ENCODE measurements at places on chromosomes 7 and 10.
A peak's percentile ranks its signal among the peaks of the same experiment; 100 is the strongest.

DNA sequence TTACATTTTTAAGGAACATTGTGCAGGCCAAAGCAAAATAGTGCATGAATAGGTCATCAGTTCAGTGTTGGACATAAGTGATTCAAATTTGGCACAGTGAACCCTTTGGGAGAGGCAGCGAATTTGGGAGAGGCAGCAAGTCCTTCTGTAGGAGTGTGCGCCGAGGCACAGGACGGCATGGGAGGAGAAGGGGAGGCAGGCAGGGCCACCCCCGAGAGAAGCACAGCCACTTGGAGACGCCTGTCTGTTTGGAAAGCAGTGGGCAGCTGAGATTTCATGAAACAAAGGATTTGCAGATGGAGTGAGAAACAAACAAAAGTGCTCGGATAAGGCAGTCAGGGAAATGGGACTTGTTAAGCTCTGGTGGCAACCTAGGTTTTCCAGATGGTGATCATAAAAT, 30.6 kb downstream of the VIPR2 start:
- DNase-seq, result no peak

- DNase-seq, result no peak
Measured at GRCh38 chr10:74910976-74911350, 84.6 kb downstream of the KAT6B start.

- peak; percentile 63 for DNase-seq
Measured at GRCh38 chr10:30413996-30414576, 19.9 kb upstream of the MAP3K8 start.

GRCh38 chr10:125631806-125632205, 51.2 kb downstream of the TEX36 start:
- DNase-seq, result no peak

DNA sequence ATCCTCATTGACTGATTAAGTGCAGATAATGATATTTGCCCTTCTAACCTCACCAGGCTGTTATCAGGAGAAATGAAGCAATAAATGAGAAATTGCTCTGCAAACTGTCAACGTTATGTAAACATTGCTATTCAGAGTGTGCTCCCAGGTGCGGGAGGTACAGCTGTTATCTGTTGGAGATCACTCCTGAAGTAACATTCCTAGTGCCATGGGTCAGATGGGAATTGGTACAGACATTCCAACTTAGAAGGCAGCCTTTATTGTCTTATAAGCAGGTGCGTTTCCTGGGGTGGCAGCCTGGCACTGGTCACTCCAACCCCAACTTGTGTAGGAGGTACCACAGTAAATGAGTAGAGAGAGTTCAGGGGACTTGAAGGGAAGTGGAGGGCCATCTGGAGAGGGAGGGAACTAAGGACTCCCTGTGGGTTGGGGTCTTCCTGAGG, 36.8 kb downstream of the HK1 start:
- no peak for DNase-seq

- DNase-seq, result peak; percentile 53
Measured at GRCh38 chr7:953547-954327, 743 bp downstream of the ADAP1 start.

DNA sequence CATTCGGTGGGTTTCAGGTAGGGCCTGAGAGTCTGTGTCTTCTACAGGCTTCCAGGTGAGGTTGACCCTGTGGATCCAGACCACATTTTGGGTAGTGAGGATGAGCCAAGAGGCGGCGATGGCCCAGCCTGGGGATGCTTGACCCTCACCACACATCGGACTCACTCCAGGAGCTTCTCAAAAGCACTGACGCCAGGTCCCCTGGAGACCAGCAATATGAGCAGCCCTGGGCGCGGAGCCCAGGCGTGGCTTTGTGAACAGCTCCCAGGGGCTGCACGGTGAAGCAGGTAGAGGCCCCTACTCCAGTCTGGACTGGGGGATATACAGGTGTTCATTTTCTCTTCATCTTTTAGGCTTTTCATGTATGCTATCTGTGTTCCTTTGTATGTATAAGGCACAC, 139.7 kb upstream of the PCBD1 start:
- DNase-seq, result no peak

GRCh38 chr7:25832929-25833328, 319.1 kb upstream of the NFE2L3 start:
- peak; percentile 77 for DNase-seq

- DNase-seq, result no peak
Measured at GRCh38 chr10:132609211-132609610, 71.6 kb downstream of the INPP5A start.

DNA sequence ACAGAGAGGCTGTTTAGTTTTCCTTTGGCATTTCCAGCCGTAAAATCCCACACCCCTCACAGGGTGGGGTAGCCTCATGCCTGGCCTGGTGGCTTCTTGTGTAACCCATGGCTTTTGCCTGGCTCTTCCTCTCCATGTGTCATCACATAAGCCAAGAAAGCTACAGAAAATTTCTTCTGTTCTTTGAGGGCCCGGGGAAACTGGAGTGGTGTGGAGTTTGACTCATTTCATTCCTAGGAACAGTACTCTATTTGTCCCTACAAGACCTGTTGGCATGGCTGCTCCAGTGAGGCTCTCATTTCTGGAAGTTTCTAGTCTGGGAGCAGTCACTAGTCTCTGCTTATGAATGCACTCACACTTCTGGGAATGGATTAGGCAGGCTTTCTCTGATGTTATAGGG, 523.9 kb downstream of the SUGCT start:
- no peak for DNase-seq

GRCh38 chr10:22824984-22825383, 102.9 kb upstream of the ARMC3 start:
- DNase-seq, result no peak

GRCh38 chr10:73018632-73019031, 64.0 kb upstream of the PLA2G12B start:
- no peak for DNase-seq

DNA sequence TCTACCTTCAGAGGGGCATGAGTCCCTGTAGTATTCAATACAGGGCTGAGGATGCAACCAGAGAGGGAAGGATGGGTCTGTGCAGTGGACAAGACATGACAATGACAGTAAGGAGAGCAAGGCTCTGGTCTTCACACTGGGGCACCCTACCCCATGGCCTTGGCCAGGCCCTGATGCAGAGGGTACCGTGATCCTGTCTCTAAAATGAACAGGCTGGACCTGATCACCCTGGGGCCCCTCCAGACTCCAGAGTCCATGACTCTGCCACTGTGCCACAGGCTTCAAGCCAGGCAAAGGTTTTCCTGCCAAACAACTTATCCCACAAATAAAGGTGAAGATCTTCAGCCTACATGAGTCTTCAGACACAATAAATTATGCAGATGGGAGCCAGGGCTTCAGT, 4.9 kb downstream of the MAT1A start:
- DNase-seq, result no peak

DNA sequence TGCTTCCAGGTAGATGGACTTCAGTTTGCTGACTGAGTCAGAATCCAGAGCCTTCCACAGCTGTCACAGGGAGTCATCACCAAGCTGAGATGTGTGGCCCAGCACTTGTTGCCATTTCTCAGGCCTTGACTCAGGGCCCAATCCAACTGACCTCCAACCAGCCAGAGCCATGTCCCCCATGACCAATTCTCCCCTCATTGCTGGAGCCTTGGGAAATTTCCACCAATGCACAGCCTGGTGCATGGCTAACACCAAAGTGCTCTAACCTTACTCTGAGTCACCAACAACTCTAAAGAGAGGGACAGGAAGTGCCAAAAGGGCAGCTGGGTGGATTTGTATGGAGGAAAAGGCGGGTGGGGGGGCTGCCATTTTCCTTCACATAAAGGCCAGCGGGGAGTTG, 13.4 kb upstream of the GLI3 start:
- DNase-seq, result no peak

DNA sequence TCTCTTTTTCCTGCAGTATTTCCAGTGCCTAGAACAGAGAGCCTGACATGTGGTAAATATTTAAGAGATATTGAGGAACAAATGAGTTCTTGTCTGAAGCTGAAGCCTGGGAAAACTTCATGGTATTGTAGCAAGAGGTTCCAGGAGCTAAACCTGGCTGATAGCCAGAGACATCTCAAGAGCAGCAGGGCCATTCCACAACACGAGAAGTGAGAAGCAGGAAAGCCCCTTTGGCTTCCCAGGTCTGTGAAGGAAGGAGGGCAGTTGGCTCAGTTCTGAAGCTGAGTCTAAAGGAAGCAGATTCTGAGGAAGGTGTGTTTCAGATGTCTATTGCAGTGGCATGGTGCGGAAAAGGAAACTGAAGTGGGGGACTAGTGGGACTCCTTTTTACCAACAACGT, 63.8 kb upstream of the FAM204A start:
- DNase-seq, result peak; percentile 2

DNA sequence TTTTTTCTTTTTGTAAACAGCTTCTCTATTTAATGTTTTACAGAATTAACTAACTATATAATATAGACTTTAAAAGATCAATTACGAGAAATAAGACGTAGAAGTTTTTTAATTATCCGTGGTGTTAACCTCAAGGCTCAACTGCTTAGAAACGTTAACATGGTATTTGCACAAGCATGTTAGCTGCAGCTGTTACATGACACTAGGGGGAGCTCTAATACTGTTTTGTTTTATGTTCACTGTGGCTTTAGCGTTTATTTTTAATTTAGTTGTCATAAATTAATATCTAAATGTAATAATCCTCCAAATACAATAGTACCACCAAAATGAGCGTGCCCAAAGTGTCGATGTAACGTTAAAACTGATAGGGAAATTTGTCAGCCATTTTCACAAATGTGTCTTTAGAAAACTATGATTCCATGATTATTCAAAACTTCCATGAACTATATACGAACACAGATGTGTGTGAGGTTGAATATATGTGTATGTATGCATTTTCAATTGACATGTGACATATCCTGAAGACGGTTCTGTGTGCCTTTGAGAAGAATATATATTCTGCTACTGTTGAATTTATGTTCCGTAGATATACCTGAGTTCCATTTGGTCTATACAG, 828.8 kb upstream of the MBL2 start:
- peak; percentile 68 for DNase-seq

- no peak for DNase-seq
Measured at GRCh38 chr10:7583626-7584025, 83.1 kb downstream of the ITIH5 start.
